NCI-H1694 (cell line): ENCODE measurements at places on chromosomes 1 and 21.

DNA sequence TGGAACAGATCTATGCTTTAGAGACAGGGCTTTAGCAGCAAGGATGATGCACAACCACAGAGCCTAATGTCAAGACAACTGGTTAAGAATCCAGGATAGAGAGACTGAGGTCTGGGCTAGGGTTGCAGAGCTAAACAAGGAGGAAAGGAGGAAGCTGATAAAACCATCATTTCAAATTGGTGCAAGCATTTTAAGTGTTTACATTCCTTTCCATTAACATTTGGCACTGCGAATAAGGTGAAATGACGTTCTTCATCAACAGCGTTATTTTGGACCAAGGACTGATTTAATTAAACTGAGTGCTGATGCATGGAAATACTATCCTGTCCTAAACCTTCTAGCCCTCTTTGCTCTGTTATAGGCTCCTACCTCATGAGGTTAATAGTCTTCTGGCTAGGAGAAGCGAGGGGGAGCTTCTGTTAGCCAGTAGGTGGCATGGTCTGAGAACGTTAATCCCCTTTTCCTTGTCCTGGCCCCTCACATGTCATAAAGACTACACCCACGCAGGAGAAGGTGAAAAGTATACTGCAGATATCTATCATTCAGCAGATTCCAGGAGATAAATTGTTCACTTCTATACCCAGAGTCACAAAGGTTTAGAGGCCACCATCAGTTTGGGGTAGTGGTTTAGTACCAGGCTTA is 7.6 kb upstream of the C1orf21 start:
- DNase-seq, result no peak

- DNase-seq, result no peak
Measured at GRCh38 chr1:234617131-234617985, 7.4 kb upstream of the IRF2BP2 start.

DNA sequence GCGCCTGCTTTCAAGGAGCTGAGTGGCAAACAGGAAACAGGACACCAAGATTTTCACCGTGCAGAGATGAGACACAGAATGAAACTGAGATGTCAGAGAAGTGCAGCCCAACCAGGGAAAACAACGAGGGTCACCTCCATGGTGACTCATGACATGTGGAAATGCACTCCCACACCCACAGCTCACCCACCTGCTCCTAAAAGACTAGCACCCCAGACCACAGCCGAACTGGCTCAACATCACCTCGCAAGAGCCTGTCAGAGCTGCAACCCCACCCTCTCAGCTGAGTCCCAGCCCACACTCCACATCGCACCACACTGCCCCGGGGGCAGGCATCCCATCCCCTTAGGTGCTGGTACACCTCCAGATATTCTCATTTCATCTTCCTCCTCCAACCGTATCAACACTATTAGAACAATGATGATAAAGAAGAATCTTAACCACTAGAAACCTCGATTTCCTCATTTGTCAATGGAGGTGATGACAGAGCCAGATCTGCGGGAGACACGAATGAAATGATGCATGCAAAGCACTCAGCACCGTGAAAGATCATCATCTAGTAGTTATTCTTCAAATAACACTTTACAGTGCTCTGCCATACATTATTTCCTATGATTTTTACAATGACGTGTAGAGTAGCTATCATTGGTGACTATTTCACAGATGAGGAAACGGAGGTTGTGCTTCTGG is 103.2 kb downstream of the DMRTB1 start:
- DNase-seq, result no peak

DNA sequence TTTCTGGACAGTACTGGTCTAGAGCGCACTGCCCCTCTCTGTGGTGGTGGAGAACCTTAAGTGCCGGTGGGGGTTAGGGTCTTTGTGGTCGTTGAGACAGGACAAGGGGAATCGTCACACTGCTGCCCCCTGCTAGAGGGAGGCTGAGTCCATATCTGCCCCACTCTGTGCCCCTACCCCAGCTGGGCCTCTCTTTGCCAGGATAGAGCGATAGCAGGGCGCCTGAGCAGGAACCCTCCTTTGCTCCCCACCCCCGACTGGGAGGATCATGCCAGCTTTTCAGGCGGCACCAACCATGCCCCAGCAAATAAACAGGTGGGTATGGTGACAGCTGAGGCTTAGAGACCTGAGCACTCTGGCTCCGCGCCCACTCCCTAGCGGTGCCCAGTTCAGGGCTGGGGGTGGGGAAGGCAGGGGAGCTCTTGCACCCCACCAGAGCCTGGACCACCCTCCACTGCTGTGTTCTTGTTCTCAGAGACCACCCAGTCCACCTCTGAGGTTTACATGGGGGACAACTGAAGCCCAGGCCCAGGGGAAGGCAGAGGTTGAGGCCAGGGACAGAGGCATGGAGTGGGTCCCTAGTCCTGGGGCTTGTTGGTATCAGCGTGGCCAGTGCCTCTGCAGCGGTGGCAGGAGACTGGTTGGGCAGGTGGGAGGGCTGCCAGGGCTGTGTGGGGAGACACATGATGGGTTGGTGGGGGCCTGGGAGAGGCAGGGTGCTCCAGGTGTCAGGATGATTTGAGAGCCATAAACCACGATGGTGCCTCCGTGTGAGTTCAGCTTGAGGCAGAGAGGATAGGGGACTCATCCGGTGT is 1.6 kb downstream of the PADI2 start:
- no peak for DNase-seq
